ENCODE measurements at places on chromosomes 7 and 10.

DNA sequence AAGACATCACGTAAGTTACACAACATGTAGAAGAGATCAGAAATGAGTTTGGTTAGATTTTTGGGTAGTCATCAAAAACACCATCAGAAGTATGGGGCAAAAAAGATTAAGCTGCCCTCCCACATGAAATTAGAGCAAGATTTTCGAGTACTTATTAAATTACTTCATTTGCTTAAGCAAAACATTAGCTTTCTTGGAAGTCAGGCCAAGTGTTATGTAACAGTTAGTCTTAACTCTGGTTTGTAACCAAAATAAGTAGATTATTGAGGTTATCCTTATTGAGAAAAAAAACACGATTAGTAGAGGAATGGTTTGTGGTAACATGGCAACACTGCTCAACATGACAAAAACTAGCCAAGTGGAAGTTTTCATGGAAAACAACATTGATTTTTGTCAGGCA is 37.9 kb downstream of the HBP1 start:
- DNase-seq: no peak

- no peak for DNase-seq
These were observed 112.8 kb upstream of the INSIG1 start for GRCh38 chr7:155184923-155185322.

GRCh38 chr10:52701647-52702046 is 70.9 kb downstream of the MBL2 start:
- no peak for DNase-seq

DNA sequence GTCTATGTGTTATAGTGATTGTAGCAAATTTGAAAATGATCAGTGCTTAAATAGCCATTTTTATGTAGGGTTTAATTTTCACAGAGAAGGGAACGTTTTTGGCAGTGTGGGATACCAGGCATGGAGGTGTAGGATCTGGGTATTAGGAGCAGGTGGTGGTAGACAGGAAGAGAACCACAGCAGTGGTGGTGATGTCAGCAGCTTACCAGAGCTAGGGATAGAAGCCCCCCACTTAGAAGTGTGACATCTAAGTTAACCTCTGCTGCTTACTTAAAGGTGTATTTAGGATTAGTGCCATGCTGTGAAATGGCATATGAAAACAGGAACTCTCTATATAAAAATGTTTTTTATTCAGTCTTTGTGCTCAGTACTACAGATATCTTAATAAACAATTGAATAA is 73.8 kb downstream of the CREM start:
- DNase-seq: no peak

GRCh38 chr7:81499262-81500116 is 270.4 kb downstream of the HGF start:
- peak; percentile 19 for DNase-seq

GRCh38 chr7:94761451-94761850 is 105.5 kb upstream of the SGCE start:
- no peak for DNase-seq

DNA sequence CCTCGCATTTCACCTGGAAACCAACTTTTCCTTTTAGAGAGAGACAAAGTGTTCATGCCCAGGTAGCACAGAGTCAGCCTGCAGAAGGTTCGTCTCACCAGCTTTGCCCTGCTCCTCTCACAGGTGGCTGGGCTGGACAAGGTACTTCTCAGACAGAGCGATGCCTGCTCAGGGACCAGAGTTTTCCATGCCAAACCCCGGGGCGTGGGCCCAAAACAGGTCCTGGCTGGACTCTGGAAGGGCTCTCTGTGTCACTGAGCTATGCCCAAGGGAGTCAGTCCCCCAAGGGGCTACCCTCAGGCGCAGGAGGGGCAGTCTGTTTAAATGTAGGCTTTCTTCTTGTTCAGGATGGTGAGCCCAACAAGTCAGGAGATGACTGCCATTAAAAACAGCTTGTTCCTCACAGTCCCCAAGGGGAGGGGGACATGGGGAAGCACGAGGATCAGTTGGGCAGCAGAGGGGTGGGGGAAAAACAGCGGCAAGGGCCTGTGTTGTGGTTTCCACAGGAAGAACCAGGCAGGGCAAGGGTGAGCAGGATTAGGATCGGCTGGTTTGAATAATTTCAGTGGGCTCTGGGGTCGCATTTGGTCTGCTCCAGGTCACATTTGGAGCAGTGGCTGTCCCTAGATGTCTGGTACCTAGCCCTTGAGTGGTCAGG is 55.5 kb upstream of the FIGNL1 start:
- DNase-seq: no peak

DNA sequence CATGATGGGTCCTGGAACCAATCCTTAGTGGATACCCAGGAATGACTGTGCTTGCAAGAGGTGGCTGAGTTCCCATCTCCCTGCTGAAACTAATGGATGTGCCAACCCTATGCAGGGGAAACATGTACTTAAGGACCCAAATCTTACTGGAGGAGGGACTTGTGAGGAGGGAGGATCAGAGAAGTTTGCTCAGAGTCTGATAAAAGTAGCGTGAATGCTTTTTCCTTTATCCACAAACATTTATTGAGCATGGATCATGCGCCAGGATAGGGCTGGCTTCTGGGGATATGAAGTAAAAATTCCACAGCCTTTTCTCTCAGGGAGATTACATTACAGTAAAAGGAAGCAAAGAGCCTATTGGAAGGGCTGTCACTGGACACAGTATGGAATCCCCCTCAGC is 358.5 kb downstream of the RPS24 start:
- no peak for DNase-seq
